ENCODE measurements at places on chromosomes 13 and 19.

- H3K4me3 ChIP-seq: no peak overlapping the region
- H3K27ac ChIP-seq: no peak overlapping the region
- no peaks in the 10 kb centered on the region for H3K36me3 ChIP-seq
- H3K27me3 ChIP-seq: no peaks in the 10 kb centered on the region
Observed at GRCh38 chr13:73599232-73600128, 534.7 kb downstream of the KLF12 start.

GRCh38 chr19:288911-289310, 2.3 kb downstream of the PLPP2 start:
- DNase-seq: no peak
- peaks cover 4% of the 10 kb centered on the region for H3K4me1 ChIP-seq
- H3K27me3 ChIP-seq: peaks cover 64% of the 10 kb centered on the region
- no peaks in the 10 kb centered on the region for H3K36me3 ChIP-seq
- no peak overlapping the region for H3K27ac ChIP-seq

- H3K4me3 ChIP-seq: no peak overlapping the region
- H3K4me1 ChIP-seq: no peaks in the 10 kb centered on the region
- H3K36me3 ChIP-seq: peaks cover 67% of the 10 kb centered on the region
- no peaks in the 10 kb centered on the region for H3K27me3 ChIP-seq
Observed at GRCh38 chr19:57421037-57421436, 10.1 kb downstream of the ZNF17 start.

DNA sequence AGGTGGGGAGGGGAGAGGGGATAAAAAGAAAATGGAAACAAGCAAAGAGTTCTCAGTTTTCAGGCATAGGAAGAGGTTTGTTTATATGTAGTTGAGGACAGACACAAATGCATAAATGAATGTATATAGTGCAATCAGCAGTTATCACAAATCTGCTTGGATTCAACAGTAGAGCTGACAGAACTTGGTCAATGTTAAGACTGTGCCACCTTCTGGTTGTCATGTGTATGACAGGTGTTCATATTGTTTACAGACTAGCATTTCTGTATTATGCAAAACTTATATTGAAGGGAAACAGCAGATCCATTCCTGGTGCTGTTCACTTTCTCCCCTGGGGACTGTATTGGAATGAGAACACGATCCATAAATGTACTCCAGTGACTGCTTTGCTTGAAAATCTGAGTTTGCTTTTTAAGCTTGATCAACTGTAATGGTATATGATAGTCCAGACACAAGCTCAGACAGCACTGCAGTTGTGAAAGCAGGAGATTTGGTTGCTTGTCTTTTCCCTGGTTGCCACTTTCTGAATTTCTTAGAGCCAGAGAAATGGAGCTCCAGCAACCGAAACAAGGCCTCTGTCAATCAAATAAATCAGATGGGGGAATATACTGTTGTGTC, 319.5 kb upstream of the OBI1 start:
- peak; percentile 51 for DNase-seq
- no peak overlapping the region for H3K27ac ChIP-seq
- H3K36me3 ChIP-seq: no peaks in the 10 kb centered on the region
- H3K4me1 ChIP-seq: no peaks in the 10 kb centered on the region

DNA sequence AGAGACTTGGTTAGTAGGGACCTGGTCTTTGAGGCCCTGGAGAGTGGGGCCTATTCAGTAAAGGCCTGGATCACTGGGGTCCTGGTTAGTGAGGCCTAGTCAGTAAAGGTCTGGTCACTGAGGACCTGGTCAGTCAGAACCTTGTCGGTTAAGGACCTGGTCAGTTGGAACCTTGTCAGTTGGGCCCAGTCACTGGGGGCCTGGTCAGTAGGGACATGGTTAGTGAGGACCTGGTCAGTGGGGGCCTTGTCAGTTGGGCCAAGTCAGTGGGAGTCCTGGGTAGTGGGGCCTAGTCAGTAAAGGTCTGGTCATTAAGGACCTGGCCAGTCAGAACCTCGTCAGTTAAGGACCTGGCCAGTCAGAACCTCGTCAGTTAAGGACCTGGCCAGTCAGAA, 43.2 kb upstream of the TPM4 start:
- H3K4me3 ChIP-seq: no peak overlapping the region
- H3K27me3 ChIP-seq: peaks cover 7% of the 10 kb centered on the region
- H3K36me3 ChIP-seq: no peaks in the 10 kb centered on the region
- H3K4me1 ChIP-seq: no peaks in the 10 kb centered on the region
- no peak overlapping the region for H3K27ac ChIP-seq
- DNase-seq: no peak

- H3K36me3 ChIP-seq: peaks cover 5% of the 10 kb centered on the region
- DNase-seq: peak; percentile 55
- peak overlapping the region; percentile 25 for H3K4me3 ChIP-seq
- peaks cover 28% of the 10 kb centered on the region for H3K4me1 ChIP-seq
Observed at GRCh38 chr19:996051-996838, 4.0 kb upstream of the GRIN3B start.

DNA sequence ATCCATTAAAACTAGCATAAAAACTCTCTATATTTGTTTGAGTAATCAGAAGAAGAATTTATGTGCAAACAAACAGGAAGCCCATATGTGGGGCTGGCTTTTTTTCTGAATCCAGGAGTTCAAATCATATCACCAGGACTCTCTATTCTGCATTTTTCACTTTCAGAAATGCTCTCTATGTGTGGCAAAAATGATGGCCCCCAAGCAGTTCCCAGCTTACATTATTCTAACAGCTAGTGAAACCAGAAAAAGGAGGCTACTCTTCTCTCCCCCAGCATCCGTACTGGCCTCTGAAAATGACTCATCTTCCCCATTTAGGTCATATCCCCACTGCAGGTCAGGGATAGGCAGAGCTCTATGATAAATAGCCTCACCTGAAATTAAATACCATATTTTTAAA, 20.4 kb downstream of the RBM26 start:
- no peak for DNase-seq
- peak overlapping the region; percentile 19 for H3K27ac ChIP-seq
- no peak overlapping the region for H3K4me3 ChIP-seq
- no peaks in the 10 kb centered on the region for H3K27me3 ChIP-seq
- H3K36me3 ChIP-seq: peaks cover 43% of the 10 kb centered on the region
- peaks cover 25% of the 10 kb centered on the region for H3K4me1 ChIP-seq

- H3K36me3 ChIP-seq: peaks cover 5% of the 10 kb centered on the region
- H3K4me1 ChIP-seq: peaks cover 20% of the 10 kb centered on the region
- peaks cover 28% of the 10 kb centered on the region for H3K27me3 ChIP-seq
- no peak for DNase-seq
- peak overlapping the region; percentile 79 for H3K4me3 ChIP-seq
- no peak overlapping the region for H3K27ac ChIP-seq
Observed at GRCh38 chr19:925087-925525, 729 bp upstream of the ARID3A start.

- H3K4me1 ChIP-seq: peaks cover 6% of the 10 kb centered on the region
- H3K27ac ChIP-seq: no peak overlapping the region
- no peak overlapping the region for H3K4me3 ChIP-seq
- DNase-seq: no peak
- H3K36me3 ChIP-seq: no peaks in the 10 kb centered on the region
- H3K27me3 ChIP-seq: peaks cover 42% of the 10 kb centered on the region
Observed at GRCh38 chr19:47854459-47854858, 4.6 kb upstream of the TPRX2 start.

GRCh38 chr19:2478756-2479555, 3.0 kb downstream of the GADD45B start:
- no peaks in the 10 kb centered on the region for H3K36me3 ChIP-seq
- peaks cover 31% of the 10 kb centered on the region for H3K4me1 ChIP-seq
- H3K27me3 ChIP-seq: peaks cover 65% of the 10 kb centered on the region
- H3K27ac ChIP-seq: no peak overlapping the region
- DNase-seq: peak; percentile 51
- peak overlapping the region; percentile 96 for H3K4me3 ChIP-seq

DNA sequence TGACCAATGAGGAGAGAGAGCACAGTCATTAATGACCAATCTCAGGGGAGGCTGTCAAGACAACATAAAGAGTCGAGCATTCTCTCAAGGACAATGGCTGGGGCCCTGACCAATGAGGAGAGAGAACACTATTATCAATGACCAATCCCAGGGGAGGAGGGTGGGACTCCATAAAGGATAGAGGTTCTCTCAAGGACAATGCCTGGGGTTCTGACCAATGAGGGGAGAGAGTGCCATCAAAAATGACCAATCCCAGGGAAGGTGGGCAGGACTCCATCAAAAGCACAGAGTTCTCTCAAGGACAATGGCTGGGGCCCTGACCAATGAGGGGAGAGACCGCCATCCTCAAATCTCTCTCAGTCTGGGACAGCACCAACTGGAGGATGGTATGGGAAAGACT, 3.3 kb upstream of the KLK11 start:
- H3K4me3 ChIP-seq: no peak overlapping the region
- DNase-seq: no peak
- peaks cover 36% of the 10 kb centered on the region for H3K27me3 ChIP-seq
- no peaks in the 10 kb centered on the region for H3K36me3 ChIP-seq
- H3K4me1 ChIP-seq: peaks cover 19% of the 10 kb centered on the region

- peaks cover 52% of the 10 kb centered on the region for H3K4me1 ChIP-seq
- H3K4me3 ChIP-seq: no peak overlapping the region
- H3K27ac ChIP-seq: no peak overlapping the region
- H3K27me3 ChIP-seq: peaks cover 2% of the 10 kb centered on the region
- no peaks in the 10 kb centered on the region for H3K36me3 ChIP-seq
- DNase-seq: no peak
Observed at GRCh38 chr13:99655351-99656091, 154.2 kb downstream of the TM9SF2 start.

DNA sequence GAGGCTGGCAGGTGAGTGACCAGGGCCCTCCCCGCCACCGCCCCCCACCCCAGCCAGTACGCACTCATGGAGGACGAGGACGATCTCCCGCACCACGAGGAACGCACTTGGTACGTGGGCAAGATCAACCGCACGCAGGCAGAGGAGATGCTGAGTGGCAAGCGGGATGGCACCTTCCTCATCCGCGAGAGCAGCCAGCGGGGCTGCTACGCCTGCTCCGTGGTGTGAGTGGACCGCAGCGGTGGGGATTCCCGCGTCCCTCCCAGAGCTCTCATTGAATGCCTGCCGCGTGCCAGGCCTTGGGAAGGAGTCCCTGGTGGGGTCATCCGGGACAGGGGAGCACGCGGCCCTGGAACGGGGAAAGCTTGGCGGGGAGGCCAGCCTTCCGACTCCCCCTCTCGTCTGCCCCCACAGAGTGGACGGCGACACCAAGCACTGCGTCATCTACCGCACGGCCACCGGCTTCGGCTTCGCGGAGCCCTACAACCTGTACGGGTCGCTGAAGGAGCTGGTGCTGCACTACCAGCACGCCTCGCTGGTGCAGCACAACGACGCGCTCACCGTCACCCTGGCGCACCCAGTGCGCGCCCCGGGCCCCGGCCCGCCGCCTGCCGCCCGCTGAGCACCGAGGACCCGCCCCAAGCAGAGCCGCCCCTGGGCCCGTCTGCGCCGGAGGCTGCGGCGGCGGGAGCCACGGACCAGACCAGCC, 4.8 kb upstream of the IFI30 start:
- H3K27ac ChIP-seq: no peak overlapping the region
- peaks cover 53% of the 10 kb centered on the region for H3K36me3 ChIP-seq
- no peak overlapping the region for H3K4me3 ChIP-seq
- peaks cover 10% of the 10 kb centered on the region for H3K4me1 ChIP-seq
- peaks cover 9% of the 10 kb centered on the region for H3K27me3 ChIP-seq

DNA sequence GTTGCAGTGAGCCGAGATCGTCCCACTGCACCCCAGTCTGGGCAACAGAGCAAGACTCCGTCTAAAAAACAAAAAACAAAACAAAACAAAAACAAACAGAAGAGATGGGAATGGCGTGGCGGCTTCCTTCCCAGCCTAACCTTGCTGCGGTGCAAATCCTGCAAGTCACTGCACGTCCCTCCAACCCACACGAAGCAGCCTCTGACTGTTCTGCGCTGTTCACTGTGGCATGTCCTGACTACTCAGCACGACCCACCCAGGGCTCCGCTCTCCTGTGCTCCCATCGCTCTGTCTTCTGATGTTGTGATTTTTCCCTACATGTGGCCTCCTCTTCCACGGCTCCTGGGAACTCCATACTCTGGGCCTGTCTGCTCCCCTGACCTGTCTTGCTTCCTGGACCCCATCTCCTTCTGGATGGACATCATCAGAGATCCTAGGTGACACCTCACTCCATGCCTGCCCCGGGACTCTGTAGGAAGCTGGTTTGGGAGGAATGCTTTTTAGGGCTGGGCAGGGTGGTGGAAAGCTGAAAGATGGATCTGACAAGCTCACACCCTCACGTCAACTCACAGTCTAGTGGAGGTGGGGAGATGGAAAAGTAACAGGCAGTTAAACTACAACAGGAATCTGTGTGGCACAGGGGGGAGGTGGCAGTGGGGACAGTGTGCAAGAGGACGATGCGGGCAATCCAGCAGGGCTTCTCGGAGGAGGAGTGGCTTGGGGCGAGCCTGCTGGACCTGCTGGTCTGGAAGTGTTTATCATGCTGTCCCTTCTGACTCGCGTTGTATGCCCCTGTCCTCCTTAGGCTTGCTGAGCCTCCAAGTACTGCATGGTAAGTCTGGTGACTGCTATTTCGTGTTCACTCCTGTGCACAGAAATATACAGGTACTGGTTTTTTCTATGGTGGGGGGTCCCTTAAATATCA, 18.8 kb downstream of the ZSCAN5A start:
- no peak overlapping the region for H3K27ac ChIP-seq
- H3K36me3 ChIP-seq: peaks cover 74% of the 10 kb centered on the region
- no peaks in the 10 kb centered on the region for H3K4me1 ChIP-seq
- no peak overlapping the region for H3K4me3 ChIP-seq

- H3K4me3 ChIP-seq: peak overlapping the region; percentile 25
- no peak overlapping the region for H3K27ac ChIP-seq
- no peaks in the 10 kb centered on the region for H3K36me3 ChIP-seq
- DNase-seq: no peak
- H3K27me3 ChIP-seq: peaks cover 43% of the 10 kb centered on the region
Observed at GRCh38 chr19:35348911-35349611, 1.4 kb downstream of the FFAR1 start.

- H3K4me1 ChIP-seq: peaks cover 39% of the 10 kb centered on the region
- H3K27me3 ChIP-seq: no peaks in the 10 kb centered on the region
- peaks cover 43% of the 10 kb centered on the region for H3K36me3 ChIP-seq
- peak; percentile 88 for DNase-seq
Observed at GRCh38 chr19:20077791-20078463, at the start of gene ZNF90. TSS of gene ZNF90 (plus strand) at chr19:20078000. CDS start at chr19:20078133, 133 bp downstream.

- peaks cover 12% of the 10 kb centered on the region for H3K4me1 ChIP-seq
- peaks cover 28% of the 10 kb centered on the region for H3K36me3 ChIP-seq
- no peaks in the 10 kb centered on the region for H3K27me3 ChIP-seq
Observed at GRCh38 chr19:48458016-48458415, 2.6 kb downstream of the KCNJ14 start.
